ENCODE measurements at places on chromosomes 3 and 15.

GRCh38 chr15:85636351-85636750 lies 158.4 kb downstream of the KLHL25 start:
- DNase-seq = no peak

- DNase-seq = no peak
These were observed 63.7 kb downstream of the SLC30A4 start for GRCh38 chr15:45458746-45459403.

GRCh38 chr3:192062186-192062585 lies 601.2 kb downstream of the PYDC2 start:
- no peak for DNase-seq

- DNase-seq = no peak
These were observed 41.1 kb upstream of the SKOR1 start for GRCh38 chr15:67784090-67784781.

GRCh38 chr15:46901001-46901400 lies 816.3 kb upstream of the SEMA6D start:
- DNase-seq = no peak

GRCh38 chr3:114855839-114856238 lies 291.2 kb downstream of the ZBTB20 start:
- no peak for DNase-seq

- no peak for DNase-seq
These were observed 94.3 kb upstream of the GADL1 start for GRCh38 chr3:30988769-30989168.

DNA sequence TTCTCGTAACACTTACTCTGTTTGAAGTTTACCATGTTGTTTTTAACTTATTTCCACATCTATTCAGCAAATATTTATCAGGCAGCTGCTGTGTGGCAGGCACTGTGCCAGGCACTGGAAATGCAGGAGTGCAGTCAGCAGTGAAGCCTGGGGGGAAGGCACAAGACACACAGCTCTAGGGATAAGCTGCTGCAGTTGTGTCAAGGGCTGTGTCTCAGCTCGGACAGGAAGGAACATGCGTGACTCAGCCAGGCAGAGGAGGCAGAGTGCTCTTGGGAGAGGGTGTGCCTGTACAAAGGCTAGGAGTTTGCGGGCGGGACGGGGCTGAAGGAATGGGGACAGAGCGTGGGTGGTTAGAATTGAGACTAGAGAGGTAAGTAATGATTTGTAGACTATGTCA lies 24.7 kb downstream of the LYSMD4 start:
- no peak for DNase-seq

DNA sequence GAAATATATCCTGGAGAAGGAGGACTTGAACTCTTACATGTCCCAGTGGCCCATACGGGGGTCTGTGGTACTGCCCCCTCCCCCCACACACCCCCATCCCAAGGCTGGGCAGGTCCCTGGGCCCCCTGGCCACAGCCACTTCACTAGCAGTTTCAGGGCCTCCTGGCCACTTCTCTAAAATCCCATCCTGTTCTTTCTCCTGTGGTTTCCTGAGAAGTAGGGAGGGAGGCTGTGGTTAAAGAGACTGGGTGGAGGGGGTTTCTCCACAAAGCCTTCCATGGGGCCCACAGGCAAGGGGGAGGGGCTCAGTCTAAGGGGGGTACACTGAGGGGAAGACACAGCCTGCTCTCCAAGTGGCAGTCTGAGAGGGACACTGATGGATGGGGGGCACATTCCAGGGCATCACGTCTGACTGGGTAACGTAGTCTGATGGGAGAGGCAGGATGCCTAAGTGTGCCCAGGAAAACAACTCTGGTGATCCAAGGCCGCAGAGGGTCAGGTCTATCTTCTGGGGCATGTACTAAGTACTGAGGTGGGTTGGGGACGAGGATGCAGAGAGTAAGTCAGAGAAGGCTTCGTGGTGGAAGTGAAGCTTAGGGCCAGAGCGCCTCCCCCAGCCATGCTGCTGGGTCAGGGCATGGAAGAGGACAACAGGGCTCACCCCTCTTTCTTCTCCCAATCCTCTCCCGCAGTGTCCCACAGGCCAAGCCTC lies 48.0 kb upstream of the C15orf39 start:
- DNase-seq = no peak

DNA sequence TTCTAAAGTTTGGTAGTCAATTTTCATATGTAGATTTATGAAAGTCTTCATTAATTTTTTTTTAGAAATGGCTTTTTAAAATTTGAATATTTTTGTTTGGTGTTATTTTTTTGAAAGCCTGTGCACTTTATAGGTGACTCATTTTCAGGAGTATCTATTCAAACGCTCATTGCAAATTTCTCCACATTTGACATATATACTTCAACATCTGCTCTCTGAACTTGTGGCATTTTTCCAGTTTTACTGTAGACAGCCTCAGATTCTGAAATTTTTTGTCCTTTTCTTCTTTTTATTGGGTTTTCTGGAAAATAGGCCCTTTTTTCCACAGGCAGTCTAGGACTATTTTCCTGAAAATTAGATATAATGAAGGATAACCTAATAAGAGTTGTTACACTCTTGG lies 396.6 kb downstream of the RBMS3 start:
- no peak for DNase-seq

DNA sequence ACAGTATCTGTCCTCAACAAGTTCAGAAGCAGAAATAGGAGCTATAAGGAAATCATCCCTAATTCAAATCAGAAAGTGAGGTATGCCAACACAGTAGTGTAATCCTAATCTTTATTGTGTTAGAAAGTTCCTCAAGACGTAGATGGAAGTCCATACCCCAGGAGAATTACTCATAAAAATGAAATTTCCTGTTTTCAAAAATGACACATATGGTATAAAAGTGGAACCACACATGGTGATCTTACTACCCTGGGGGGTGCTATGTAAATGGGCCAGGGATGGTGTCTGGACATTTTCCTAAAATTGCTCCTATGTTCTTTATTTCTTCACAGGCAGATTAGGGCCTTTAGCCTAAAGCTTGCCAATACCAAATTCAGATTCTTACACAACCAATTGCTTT lies 204.1 kb downstream of the ARRDC4 start:
- DNase-seq = no peak

DNA sequence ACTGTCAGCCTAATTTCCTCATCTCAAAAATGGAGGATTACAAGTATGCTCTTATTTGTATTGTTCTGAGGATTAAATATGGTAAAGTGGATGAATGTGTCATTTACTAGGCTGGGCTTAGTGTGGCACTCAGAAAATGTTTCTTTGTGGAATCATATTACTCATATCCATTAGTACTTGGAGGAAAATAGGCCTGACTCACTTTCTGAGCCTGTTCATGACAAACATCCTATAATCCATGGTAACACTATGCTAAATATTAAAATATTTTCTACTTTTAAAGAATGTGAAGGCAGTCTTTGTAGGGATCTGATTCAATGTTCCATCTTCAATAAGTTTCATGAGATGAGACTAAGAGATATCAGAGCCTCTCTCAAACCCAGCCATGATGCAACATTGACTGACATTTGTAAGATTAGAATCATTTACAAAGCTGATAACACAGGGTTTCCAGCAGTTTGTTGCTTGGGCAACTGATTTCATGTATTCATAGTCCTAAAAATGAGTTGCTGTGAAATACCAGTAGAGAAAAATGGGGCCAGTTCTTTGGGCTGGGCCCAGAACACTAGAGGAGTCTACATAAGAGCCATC lies 1048.5 kb downstream of the NTRK3 start:
- DNase-seq = no peak

DNA sequence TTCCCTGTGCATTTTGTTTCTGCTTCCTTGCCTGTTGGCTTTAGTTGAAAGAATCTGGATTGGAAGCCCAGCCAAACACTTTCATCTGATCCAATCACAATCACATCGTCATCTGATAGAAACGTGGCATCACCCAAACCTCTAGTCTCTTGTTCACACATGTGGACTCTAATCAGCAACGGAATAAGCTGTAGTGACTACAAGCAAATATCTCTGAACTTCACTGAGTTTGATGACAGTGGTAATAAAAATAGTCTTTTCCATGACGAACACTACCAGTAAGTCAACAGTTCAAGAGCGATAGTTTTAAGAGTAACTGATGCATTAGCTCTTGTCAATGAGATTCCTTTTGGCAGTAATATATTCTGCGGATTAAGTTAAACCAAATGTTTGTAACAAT lies 22.8 kb upstream of the MECOM start:
- no peak for DNase-seq

GRCh38 chr3:108931035-108931434 lies 22.6 kb downstream of the GUCA1C start:
- DNase-seq = no peak

DNA sequence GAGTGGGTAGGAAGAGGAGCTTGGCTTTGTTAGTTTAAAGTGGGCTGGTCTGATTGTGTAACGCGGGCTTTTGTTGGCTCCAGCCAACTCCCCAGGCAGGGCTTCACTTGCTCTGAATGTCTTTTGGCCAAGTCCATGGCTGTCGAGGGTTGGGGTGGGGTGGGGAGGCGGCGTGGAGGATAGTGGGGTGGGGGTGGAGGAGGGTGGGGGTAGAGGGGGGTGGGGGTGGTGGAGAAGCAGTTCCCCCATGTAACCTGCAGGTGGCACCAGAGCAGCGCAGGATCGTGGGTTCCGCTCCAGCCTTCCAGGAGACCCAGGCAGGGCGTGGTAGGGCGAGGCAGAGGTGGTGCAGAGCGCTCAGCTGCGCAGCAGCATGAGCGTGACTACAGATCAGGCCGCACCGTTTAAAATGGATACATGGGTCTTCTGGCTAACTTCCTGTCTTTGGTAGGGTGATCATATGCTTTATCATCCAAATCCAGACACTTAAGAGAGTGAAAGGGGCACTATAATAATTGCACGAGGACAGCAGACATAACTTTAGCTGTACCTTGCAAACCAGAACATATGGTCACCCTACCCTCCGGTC lies 28.3 kb downstream of the GOLGA6A start:
- peak; percentile 43 for DNase-seq

- DNase-seq = no peak
These were observed 23.1 kb downstream of the BHLHE40 start for GRCh38 chr3:5002174-5002870.

GRCh38 chr3:111936191-111936841 lies 42.5 kb upstream of the ABHD10 start:
- no peak for DNase-seq

GRCh38 chr3:126870608-126871210 lies 112.2 kb upstream of the PLXNA1 start:
- no peak for DNase-seq

- DNase-seq = no peak
These were observed 43.0 kb upstream of the USP3 start for GRCh38 chr15:63461230-63461985.

- no peak for DNase-seq
These were observed 32.1 kb downstream of the SCAP start for GRCh38 chr3:47443611-47443995.

DNA sequence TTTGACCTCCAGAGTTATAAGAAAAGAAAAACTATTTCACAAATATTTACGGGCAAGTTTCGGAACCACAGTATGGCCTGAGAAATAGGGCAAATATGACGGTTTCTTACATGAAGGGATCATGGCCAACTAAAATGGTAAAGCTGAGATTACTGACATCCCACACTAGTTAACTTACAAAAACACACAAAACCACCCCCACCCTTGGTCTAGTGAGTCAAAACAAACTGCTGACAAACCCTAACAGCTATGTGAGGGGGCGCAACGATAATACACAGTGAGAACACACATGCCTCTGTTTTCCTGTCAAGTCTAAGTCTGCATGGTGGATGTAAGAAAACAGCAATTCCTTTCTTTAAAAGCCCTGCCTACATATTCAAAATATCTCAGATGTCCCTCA lies 32.3 kb downstream of the CBLB start:
- no peak for DNase-seq

DNA sequence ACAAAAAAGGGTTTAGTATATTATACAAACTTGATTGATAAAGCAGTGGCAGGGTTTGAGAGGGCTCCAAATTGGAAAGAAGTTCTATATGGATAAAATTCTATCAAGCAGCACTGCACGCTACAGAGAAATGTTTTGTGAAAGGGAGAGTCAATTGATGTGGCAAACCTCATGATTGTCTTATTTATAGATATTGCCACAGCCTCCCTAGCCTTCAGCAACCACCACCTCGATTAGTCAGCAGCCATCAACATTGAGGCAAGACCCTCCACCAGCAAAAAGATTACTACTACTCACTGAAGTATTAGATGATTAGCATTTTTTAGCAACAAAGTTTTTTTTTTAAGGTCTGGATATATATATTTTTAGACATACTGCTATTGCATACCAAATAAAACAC lies 296.7 kb downstream of the CHST2 start:
- DNase-seq = no peak

DNA sequence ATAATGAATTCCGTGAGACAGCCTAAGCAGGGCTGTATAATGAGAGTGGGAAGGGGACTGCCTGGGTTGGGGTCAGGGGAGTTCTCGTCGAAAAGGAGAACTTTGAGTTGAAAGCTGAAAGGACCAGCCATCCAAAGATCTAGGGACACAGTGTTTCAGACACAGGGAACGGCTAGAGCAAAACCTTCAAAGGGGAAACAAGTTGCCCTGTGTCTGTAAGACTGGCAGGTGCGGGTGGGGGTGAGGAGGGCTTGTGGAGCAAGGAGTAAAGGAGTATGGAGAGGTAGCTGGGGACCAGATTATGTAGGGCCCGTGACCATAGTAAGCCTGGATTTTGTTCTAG lies 1.3 kb upstream of the SRP14 start:
- no peak for DNase-seq

DNA sequence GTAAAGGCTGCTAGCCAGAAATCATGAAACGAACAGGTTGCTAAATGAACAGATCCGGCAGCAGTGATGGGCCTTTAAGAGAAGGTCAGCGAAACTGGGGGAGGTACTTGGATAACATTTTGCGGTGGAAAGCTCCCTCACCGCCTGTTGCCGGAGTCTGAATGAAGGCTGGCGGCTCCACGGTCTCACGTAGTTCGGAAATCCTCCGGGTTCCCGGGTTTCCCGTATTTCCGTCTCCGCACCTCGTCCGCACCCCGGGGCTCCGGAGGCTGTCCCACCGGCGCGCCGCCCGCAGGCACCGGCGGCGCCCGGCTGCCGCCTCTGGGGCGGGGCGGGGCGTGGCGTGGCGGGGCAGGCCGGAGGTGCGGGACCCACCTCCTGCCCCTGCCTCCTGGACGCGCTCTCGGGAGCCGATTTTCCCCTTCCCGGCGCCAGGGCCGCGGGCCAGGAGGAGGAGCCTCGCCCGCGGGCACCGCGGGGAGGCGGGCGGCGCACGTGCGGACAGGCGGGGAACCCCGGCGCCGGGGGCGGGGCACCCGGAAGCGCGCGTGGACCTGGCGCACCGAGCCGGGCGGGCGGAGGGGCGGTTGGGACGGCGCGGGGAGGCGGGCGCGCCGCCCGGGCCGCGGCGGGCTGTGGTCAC lies at the start of gene ZDHHC23:
Gene ZDHHC23, plus strand, starts transcription at position 642 of the 643 bp plus-strand sequence. CDS start 790 bp downstream, outside the sequence.
- DNase-seq = peak; percentile 9

DNA sequence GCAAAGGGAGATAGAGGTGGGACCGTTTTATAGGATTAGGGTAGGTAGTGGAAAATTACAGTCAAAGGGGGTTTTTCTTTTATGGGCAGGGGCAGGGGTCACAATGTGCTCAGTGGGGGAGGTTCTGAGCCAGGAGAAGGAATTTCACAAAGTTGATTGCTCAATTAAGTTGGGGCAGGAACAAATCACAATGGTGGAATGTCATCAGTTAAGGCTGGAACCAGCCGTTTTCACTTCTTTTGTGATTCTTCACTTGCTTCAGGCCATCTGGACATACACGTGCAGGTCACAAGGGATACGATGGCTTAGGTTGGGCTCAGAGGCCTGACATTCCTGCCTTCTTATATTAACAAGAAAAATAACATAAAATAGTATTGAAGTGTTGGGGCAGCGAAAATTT lies 453.8 kb downstream of the VGLL3 start:
- no peak for DNase-seq

- DNase-seq = no peak
These were observed 262.3 kb downstream of the GAP43 start for GRCh38 chr3:115885621-115886020.

- DNase-seq = no peak
These were observed 58.9 kb downstream of the MECOM start for GRCh38 chr3:169604568-169604967.

All from NCI-H446 (cell line).